ENCODE measurements at places on chromosomes 12 and 14.

GRCh38 chr12:53755893-53756292 lies 4.1 kb upstream of the CISTR start:
- no peak for DNase-seq

GRCh38 chr12:95600567-95600966 lies 49.3 kb upstream of the USP44 start:
- DNase-seq, result no peak

- DNase-seq, result no peak
Measured at GRCh38 chr14:92287987-92288386, 35.0 kb upstream of the SLC24A4 start.

- no peak for DNase-seq
Measured at GRCh38 chr12:70638639-70639360, 1.6 kb upstream of the PTPRB start.

DNA sequence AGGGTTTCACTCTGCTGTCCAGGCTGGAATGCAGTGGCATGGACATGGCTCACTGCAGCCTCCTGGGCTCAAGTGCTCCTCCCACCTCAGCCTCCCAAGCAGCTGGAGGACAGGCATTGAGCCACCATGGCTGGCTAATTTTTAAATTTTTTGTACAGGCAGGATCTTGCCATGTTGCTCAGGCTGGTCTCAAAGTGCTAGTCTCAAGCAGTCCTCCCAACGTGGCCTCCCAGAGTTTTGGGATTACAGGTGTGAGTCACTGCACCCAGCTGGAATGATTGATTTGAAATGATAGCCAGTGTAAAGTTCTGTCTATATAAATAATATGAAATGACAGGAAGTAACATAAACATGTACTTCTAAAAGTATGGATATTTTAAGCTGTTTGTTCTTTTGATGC lies 172.7 kb downstream of the FUT8 start:
- no peak for DNase-seq
